Left kidney (tissue), 8 donors: ENCODE measurements at places on chromosomes 3 and 15. TPM values are rescaled to one million over a fixed set of nuclear protein-coding genes. Genes with fewer than 3 reads are reported as not detected.

DNA sequence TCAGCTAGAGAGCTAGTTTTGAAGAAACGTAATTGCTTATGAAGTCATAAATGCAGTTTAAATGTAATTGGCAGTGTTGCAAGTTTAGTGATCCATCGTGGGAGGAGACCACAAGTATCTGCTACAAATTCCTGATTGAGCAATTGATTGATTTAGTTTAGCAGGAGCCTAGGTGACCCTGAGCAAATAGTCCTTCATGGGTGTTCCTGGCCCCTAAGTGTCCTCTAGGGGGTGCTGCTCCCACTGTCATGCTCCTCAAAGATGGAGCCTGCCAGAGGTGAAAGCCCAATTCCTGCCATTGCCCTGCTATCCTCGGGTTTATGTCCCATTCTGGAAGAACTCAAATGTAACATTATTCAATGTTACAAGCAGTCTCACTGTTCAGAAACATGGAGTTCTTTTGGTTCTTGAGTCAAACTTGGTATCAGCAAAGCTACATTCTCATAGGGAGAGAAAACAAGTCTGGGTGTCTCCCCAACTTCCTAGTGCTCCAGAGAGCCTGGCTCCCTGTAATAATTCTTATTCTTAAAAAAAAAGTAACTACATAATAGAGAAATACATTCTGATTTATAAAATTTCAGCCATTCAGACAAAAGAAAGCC is 29.8 kb upstream of the SENP5 start:
- no peak for DNase-seq

Gene ITIH1
- polyA plus RNA-seq, result not detected

DNA sequence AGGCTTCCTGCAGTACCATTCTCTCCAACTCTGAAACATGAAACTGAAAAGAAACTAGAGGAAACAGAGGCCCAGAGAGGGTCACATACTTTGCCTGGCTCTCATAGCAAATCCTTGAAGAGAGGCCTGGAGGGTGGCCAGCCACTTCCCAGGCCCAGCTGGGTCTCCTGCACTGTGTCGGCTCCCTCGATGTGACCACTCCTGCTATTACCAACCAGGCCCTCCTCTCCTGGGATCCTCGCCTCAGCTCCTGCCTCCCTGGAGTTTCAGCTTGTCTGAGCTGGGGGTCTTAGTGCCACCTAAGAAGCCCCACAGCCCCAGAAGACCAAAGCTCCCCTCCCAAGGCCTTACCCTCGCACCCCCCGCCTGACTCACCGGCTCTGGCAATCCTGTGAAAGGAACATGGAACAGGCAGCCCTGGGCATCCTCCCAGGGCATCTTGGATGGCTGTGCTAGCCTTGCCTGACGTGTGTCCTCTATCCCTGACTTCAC is 4.6 kb downstream of the LOXL1 start:
- DNase-seq, result no peak

Gene SERPINI2
- polyA plus RNA-seq, result 1.9 TPM

GRCh38 chr3:115074502-115074901 is 72.6 kb downstream of the ZBTB20 start:
- no peak for DNase-seq

GRCh38 chr3:100709842-100710260 is 557 bp downstream of the TFG start:
- DNase-seq, result peak; percentile 53

Gene LEKR1
- polyA plus RNA-seq, result 3.2 TPM

GRCh38 chr15:40420793-40421192 is 15.2 kb downstream of the IVD start:
- no peak for DNase-seq

GRCh38 chr3:36475558-36475957 is 95.3 kb downstream of the STAC start:
- no peak for DNase-seq

DNA sequence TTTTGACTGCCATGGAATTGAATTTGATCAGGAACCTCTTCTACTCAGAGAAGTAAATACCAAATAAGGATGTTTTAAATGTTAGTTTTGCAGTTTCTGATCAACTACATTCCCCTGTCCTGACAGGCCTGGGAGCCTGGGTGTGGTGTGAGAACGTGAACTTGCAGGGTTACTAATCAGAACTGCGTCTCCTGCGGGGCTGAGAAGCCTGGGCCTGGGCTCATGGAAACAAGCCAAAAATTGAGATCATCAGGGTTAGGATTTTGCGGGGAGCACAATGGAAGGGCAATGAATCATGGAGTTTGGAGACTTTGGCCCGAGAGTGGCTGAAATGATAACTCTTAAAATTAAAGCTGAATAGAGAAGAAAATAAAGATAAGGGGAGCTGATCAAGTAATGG is 47.8 kb upstream of the C3orf70 start:
- no peak for DNase-seq

Gene GNAI2
- polyA plus RNA-seq, result 181 TPM

GRCh38 chr3:11250902-11251806 is 21.0 kb upstream of the ATG7 start:
- no peak for DNase-seq

Gene KBTBD13
- polyA plus RNA-seq, result 0.07 TPM

- DNase-seq, result peak; percentile 8
These were observed 58.6 kb upstream of the SLITRK3 start for GRCh38 chr3:165254812-165255211.

GRCh38 chr3:54957711-54958110 is 29.9 kb upstream of the LRTM1 start:
- DNase-seq, result no peak

Gene RBPMS2
- 12.6 TPM for polyA plus RNA-seq

DNA sequence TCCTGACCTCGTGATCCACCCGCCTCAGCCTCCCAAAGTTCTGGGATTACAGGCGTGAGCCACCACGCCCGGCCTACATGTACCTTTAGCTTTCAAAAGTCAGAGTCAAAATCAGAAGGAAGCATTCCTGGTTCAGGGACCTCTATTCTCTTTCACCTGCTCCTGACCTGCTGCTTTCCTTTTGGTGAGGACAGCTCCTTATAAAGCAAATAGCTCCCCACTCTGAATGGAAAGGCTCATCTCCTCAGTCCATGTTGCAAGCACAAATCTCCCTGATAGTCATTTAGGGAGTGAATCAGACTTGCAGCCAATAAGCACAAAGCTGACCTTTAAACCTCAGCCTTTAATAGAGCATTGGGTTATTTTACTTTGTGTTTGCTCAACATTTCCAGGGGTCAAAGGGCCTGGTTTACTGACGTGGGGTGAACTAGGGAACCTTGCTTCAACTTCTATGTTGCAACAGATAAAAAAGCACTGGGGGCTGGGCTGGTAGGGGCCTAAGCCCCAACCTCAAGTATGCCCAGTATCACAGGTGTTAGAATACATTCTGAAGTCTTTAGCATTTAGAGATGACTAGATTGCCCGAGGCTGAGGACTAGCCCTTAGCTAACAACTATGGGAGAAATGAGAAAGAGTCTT is 43.1 kb downstream of the THRB start:
- DNase-seq, result no peak

Gene ZPLD1
- polyA plus RNA-seq, result 0.60 TPM

Gene SPESP1
- 6.9 TPM for polyA plus RNA-seq

DNA sequence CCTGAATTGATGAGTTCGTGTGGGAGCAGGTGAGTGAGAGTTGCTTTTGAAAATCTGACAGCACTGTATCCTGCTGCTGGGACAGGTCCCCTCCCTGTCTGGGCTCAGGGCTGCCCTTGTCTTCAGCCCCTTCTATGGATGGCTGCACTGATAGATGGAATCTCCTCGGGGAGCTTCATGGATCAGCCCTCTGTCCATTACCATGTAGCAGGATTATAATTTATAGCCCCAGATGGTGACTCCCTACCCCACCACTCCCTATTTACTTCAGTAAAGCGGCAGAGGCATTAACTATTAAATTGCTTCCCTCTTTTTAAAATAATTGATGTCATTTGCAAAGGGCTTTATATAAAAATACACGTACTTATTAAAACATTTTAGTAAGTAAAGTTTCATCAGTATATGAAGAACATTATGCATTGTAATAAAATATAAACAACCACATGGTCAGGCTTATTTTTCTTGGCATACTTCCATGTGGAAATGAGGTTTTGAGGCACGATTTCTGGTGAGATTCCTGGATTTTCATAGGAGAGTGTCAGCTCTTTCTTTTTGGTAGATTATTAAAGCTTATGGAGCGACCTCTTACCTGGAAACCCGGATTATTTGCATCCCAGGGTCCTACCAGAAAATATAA is 38.5 kb downstream of the MAP3K13 start:
- DNase-seq, result peak; percentile 7

Gene GOLGA6A
- 0.27 TPM for polyA plus RNA-seq

- DNase-seq, result no peak
These were observed 24.2 kb downstream of the MASP1 start for GRCh38 chr3:187267306-187267705.

Gene CCRL2
- 1.2 TPM for polyA plus RNA-seq

GRCh38 chr3:11476735-11477144 is 167.0 kb downstream of the VGLL4 start:
- no peak for DNase-seq

GRCh38 chr15:85534031-85534430 is 153.6 kb downstream of the AKAP13 start:
- no peak for DNase-seq

Gene LYZL4
- not detected for polyA plus RNA-seq

Gene FOXP1
- 46.7 TPM for polyA plus RNA-seq

- no peak for DNase-seq
These were observed 17.6 kb upstream of the GATM start for GRCh38 chr15:45395943-45396342.

DNA sequence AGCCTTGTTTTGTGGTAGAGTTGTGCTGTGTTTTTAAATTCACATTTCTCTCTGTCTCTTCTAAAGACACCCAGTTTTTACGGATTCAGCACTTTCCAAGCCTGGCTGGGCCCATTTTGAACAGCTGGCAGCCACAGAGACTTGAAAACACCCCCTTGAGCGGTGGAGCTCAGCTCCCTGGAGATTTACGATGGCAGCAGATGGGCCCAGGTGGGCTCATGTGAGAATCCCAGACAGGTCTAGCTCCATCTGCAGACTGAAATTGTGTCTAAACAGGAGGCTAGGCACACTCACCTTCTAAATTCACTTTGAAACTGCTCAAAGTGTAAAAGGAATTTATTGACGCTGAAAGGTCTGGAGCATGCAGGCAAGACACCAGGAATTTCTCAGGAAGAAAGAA is 232.0 kb upstream of the HES1 start:
- no peak for DNase-seq

DNA sequence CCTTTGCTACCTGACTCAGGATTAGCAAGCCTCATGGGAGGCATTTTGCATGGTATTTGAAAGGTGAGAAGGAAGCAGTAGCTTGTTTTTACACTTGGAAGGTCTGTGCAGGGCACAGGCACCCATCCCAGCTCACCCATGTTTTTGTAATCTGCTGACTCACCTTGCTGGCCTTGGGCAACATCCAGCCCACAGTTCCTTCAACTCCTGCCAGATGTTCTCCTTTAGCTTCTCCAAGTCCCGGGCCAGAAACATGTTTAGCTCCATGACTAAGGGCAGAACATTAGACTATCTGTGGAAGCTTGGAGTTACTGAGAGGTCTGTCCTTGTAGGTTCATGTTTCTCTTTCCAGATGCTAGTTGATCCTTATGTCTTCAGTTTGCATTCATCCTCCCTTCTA is 12.4 kb upstream of the ZNF770 start:
- no peak for DNase-seq

Gene DNAJC17
- 41.1 TPM for polyA plus RNA-seq

GRCh38 chr3:32046102-32046501 is 60.3 kb upstream of the GPD1L start:
- DNase-seq, result no peak

Gene ADGRG7
- not detected for polyA plus RNA-seq

Gene UBA3
- 87.6 TPM for polyA plus RNA-seq

DNA sequence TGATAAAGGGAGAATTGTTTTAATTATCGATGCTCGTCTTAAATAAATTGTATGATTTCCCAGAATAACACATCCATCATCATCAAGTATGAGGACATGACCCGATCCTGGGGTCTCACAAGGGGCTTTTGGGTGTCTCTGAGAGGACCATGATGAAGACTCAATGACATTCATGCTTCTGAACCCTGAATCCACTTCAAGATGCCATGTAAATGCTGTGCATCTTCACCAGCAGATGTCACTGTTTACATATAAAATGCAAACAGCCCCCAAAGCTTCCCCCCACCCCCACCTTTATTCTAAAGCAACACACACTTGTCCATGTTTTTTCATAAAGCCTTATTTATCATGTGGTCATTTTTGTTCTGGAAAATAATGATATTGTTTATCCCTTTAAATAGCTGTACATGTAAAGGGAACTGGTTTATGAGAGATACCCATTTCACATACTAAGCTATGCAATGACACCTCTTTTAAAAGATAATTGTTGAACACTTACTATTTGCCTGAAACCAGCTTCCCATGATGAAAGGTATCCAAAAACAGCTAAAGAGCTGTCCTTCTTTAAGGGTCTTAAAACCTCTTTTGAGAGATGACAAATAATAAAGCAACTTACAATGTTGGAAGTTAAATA is 69.7 kb upstream of the UBE3A start:
- DNase-seq, result peak; percentile 12

GRCh38 chr3:47418167-47419082 is 37.6 kb downstream of the PTPN23 start:
- no peak for DNase-seq

Gene LHFPL4
- 0.05 TPM for polyA plus RNA-seq

- no peak for DNase-seq
These were observed 2.2 kb downstream of the ZBED2 start for GRCh38 chr3:111592936-111593335.

GRCh38 chr3:183635431-183636220 is at the start of gene KLHL24:
TSS of gene KLHL24 (plus strand) at chr3:183635623. CDS start at chr3:183650357, 14,734 bp downstream.
- peak; percentile 94 for DNase-seq

DNA sequence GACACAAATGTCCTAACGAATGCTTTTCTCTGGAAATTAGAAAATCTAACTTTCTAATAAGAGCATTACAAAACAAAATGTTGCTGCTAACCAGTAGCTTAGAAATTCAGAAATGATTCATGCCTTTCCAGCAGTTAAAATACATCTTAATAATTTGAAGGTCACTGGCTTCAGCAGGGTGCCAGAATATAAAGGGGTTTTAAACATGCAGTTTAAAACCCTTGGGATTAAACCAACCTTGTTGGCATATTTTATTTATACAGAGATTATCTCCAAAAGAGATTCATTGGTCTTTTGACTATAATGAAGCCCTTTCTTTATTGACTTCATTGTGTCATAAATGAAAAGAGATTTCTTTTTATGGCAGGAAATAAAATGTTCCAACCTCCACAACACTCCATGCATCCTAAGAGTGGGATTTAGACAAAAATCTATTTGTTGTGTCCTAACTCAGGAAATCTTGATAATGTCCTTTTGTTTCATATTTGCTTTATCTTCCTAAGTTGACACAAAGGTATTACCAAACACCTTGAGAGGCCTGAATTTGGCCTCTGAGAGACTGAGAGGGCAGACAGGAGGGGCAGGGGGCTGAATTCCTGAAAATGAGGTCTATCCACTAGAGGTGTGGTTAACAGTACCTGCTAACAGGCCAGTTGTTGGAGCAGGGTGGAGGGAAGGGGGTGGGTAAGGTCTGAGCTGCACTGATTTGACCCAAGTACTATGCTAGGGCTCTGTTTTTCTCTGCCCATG is 124.4 kb downstream of the FEZF2 start:
- DNase-seq, result no peak
